Activated CD4-positive, alpha-beta memory T cell treated with anti-CD3 and anti-CD28 coated beads for 36 hours (primary cell): ENCODE measurements at places on chromosomes 5 and 9. TPM values are rescaled to one million over a fixed set of nuclear protein-coding genes. Genes with fewer than 3 reads are reported as not detected.
A peak's percentile ranks its signal among the peaks of the same experiment; 100 is the strongest.

Gene PCSK5
- 2.0 TPM for total RNA-seq

DNA sequence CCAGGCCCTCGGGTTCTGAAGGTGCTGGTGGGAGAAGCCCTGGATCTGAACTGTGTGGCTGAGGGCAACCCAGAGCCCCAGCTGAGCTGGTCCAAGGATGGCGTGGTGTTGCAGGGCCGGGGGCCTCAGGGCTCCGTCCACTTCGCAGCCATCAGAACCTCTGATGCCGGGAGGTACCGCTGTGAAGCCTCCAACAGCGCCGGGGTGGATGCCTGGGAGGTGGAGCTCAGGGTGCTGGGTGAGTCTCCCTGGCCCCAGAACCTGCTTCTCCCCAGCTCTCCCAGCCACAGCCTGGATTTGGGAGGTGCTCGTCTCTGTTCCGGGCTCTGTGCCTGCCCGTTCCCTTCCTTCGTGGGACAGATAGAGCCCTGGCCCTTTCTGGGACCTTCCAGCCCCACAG, 75.6 kb downstream of the HMCN2 start:
- no peaks in the 10 kb centered on the region for H3K36me3 ChIP-seq
- no peak overlapping the region for H3K27ac ChIP-seq
- H3K4me3 ChIP-seq: no peak overlapping the region
- H3K4me1 ChIP-seq: no peaks in the 10 kb centered on the region
- DNase-seq: no peak

DNA sequence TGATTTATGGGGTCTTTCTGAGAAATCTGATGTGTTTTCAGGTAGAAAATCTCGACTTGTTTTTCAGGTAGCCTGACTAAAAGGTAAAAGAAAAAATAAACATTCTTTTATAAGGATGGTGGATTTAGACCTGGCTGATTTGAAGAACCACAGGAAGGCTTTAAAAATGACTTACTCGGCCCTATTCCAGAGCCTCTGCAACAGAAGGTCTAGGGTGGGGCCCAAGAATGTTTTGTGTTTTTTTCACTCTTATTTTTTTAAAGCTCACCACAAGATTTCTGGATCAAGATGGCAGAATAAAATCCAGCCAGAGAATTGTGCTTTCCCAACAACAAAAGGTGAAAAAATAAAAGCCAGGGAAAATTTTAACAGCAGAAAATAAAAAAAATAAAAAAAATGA, 59.1 kb downstream of the FNBP1 start:
- peaks cover 65% of the 10 kb centered on the region for H3K4me1 ChIP-seq
- no peak for DNase-seq
- H3K27ac ChIP-seq: peak overlapping the region; percentile 62
- H3K36me3 ChIP-seq: peaks cover 28% of the 10 kb centered on the region

Gene SCGB3A2
- not detected for total RNA-seq
